Stimulated activated CD4-positive, alpha-beta T cell treated with anti-CD3 and anti-CD28 coated beads, TNF-alpha, amount 100 ng/mL, for 4 hours (primary cell): ENCODE measurements at places on chromosomes 6 and 20.

DNA sequence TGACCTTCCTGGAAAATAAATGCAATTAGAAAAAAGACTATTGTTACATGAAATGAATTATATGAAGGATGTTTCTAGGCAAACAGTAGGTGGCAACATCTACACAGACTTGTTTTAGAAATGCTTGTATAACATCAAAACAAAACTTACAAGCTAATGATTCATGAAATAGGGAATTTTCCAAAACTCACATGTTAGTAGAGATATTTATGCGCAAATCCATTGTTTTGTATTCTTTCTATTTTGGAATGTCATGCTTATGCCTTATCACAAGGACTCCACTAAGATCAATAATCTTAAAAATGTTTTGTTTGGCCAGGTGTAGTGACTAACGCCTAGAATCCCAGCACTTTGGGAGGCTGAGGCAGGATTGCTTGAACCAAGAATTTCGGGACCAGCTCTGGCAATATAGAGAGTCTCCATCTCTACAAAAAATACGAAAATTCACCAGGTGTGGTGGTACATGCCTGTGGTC lies 32.3 kb upstream of the LGSN start:
- no peak for DNase-seq

- no peak for DNase-seq
Observed at GRCh38 chr6:35185971-35186370, 27.8 kb upstream of the SCUBE3 start.

GRCh38 chr6:40733290-40733689 lies 146.1 kb upstream of the LRFN2 start:
- no peak for DNase-seq

DNA sequence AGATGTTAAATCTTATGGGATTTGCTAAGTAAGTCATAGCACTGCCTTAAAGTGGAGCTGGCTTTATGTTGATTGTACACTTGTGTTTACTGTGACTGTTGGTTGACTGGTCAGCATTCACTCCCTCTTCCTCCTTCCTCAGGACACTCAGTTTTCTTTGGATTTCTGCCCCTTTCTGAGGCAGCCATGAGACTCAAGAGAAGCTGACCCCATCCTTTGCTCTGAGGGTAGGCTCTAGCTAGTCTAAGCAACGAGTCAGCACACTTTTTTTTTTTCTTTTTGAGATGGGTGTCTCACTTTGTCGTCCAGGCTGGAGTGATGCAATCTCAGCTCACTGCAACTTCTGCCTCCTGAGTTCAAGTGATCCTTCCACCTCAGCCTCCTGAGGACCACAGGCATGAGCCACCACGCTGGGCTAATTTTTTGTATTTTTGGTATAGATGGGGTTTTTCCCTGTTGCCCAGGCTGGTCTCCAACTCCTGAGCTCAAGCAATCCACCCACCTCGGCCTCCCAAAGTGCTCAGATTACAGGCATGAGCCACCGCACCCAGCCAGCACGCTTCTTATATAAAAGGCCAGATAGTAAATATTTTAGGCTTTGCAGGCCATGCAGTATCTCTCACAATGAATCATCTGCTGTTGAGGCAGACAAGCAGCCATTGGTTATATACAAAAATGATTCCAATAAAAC lies 191.4 kb downstream of the NFATC2 start:
- no peak for DNase-seq

GRCh38 chr6:9621276-9621675 lies 793.6 kb downstream of the TFAP2A start:
- DNase-seq = no peak

- no peak for DNase-seq
Observed at GRCh38 chr20:32535316-32535952, 49.7 kb downstream of the NOL4L start.
